PC-3 (cell line): ENCODE measurements at places on chromosomes 13 and 19. TPM values are rescaled to one million over a fixed set of nuclear protein-coding genes. Genes with fewer than 3 reads are reported as not detected.

DNA sequence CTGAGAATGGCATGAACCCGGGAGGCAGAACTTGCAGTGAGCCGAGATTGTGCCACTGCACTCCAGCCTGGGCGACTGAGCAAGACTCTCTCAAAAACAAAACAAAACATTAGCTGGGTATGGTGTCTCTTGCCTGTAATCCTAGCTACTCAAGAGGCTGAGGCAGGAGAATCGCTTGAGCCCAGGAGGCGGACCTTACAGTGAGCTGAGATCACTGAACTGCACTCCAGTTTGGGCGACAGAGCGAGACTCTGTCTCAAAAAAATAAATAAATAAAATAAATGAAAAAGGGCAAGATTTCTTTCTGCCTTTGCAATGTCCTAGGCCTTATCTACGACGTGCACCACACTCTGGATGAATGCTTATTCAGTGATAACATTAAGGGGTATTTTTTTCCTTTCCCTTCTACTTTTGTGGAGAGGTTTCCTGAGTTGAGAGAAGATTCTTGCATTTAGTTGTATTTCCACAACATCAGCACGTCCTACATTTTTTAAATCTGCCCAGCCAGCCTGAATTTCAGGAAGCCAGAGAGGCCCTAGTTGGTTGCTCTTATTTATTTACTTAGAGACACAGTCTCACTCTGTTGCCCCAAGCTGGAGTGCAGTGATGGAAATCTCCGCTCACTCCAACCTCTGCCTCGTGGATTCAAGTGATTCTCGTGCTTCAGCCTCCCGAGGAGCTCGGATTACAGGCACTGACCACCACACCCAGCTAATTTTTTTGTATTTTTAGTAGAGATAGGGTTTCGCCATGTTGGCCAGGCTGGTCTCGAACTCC, 26.1 kb upstream of the OR1M1 start:
- no peak for DNase-seq

DNA sequence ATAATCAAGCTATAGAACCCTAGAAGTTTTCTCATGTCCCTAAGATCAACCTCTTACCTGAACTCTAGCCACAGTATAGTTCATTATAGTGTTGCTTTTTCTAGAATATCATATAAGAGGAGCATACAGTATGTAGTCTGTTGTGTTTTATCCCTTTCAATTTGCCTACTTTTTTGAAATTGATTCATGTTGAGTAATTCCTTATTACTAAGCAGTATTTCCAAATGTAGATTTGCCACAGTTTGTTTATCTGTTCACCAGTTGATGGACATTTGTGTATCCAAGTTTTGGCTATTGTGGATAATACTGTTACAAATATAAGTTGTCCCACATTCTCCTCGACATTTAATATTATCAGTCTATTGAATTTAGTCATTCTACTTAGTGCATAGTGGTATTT, 138.0 kb downstream of the LMO7 start:
- no peak for DNase-seq

- DNase-seq: no peak
These were observed 56.2 kb downstream of the ARHGAP35 start for GRCh38 chr19:46917002-46917401.

DNA sequence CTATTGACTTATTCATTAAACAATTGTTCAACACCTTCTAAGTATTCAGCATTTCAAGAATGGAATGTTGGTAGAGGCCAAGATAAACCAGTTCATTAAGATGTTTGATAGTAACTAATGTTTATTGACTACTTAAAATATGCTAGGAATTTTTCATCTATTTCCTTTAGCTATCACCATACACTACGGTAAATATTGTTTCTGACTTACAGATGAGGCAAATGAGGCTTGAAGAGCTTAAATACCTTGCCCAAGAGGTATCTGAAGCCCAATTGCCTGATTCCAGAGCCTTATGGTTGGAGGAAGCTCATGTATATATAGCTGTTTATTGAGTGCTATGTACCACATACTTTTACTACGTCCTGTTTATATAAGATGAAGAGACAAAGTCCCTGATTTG, 286.2 kb downstream of the NDFIP2 start:
- peak; percentile 19 for DNase-seq

The JAK3 gene
- 1.5 and 4.3 TPM in 2 replicates for total RNA-seq

- no peak for DNase-seq
These were observed 16.5 kb downstream of the LRCH1 start for GRCh38 chr13:46569456-46569855.

DNA sequence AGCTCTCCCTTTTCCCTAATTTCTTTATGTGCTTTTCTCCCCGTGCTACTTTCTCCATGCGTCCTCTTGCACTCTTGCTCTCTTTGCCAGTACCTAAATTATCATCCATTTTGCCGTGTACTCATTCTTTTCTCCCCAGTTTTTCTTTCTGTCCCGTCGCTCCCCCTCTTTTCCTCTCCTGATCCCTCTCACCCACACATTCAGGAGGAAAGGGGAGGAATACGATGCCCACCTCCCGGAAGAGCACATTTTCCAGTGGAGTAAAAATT, 821 bp downstream of the ZNF616 start:
- no peak for DNase-seq

GRCh38 chr13:107563099-107563925, 652.0 kb downstream of the LIG4 start:
- no peak for DNase-seq

- DNase-seq: no peak
These were observed 13.6 kb upstream of the IFT88 start for GRCh38 chr13:20553311-20553710.

GRCh38 chr13:48485432-48485831, 47.4 kb downstream of the RCBTB2 start:
- no peak for DNase-seq

DNA sequence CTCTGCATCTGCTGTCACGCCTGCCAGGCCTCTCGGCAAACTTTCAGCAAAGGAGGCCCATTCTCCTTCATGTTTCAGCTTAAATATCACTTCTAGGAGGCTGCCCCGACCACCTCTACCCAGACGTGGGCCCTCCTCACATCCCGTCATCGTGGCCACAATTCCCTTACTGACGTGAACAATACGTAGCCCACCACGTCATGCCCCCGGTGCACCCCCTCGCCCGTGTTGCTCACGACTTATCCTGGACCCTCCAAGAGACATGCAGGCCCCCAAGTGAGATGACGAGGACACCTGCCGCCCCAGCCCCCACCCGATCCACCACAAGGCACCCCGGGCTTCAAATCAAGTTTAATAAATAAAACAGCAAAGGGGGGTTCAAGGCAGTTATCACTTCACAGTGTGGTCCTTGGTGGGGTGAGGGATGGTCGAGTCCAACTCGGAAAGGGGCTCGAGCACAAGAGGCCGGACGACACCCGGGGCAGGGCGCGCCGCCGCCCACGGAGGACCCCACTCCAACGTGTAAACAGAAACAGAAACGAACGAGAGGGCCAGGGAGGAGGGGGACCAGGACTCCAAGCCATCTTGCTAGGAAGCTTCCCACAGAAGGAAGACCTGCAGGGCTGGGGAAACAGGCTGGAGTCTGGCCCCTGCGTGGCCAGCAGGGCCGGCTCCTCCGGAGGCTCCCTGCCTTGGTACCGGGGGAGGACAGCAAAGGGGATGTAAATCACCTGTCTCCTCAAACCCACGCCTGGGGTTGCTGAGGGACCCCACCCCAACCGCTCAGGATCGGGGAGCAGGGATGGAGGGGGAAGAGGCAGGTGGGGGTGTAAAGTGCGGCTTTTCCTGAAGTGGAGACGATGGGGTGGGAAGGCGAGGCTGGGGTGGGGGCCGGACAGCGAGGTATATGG, 14.3 kb upstream of the PLPP2 start:
- DNase-seq: no peak

The CPB2 gene
- total RNA-seq: not detected in 2 replicates

The HDGFL2 gene
- total RNA-seq: 111 and 165 TPM in 2 replicates

DNA sequence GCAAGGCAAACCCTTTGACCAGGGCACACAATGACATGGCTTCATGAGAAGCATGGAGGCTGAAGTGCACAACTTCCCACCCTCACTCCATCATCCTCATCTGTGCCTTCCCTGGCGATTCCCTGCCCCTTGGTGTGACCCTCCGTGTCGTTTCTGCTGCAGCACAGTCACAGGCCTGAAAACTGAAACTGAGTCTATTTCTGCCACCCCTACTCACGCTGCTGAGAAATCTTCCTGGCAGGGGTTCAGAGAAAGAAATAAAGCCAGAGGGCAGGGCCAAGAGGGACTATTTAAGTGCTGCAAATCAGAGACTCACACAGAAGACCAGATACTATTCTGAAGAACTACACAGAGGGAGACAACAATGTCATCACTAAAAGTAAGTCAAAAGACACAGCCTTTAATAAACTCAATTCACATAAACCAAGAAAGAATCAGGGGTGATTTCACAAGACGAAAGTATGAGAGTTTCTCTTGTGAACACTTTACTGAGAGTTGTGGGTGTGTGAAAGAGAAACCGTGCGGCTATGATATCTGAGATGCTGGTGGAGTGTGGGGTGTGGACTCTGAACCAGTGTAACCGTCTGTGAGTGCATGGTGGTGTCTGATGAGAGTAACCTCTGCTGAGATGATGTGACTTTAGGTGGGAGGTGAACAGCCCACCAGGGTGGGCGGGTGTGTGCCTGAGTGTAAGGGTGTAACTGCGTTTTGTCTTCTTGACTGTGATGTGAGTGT, 23.5 kb downstream of the LGALS16 start:
- DNase-seq: no peak

- DNase-seq: no peak
These were observed 1.2 kb upstream of the KPTN start for GRCh38 chr19:47485210-47485609.

- DNase-seq: peak; percentile 91
These were observed at the start of gene UGGT2 for GRCh38 chr13:96053003-96053703. Gene UGGT2, minus strand, starts transcription at chr13:96053401. Its CDS starts 89 bp downstream, at chr13:96053312.

DNA sequence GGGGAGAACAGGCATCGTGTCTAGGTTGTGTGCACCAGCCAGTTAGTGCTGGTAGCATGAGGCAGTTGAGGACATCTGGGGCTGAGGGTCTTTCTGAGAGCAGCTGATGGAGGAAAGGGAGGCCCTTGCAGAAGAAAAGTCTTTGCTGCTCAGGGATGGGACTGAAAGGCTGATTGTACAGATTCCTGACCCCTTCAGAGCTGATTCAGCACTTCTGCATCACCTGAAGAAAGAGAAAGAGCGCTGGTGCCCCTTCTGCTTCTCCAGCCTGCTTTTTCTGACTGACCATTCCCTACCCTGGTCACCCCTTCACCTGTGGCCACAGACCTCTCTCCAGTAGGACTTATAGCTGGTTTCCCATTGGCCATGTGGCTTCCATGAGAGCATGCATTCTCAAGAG, 476.2 kb downstream of the TSHZ3 start:
- DNase-seq: no peak

DNA sequence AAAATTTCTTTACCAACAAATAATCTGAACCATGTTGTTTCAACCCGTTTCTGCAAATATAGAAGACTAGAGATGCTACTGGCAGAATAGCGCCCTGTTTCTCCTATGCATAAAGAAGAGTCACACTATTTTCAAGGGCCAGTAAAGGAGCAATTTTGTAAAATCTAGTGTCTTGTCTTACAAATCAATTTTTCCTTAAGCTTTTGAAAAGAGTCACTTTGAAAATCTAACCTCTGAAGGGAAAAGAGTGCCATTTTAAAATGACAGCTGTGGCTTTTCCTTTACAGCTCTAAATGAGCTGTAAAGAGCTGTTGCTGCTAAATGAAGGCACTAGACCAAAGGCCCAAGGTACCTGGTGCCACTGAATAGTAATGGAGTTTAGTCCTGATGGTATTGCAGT, 16.9 kb upstream of the GTF2F2 start:
- DNase-seq: no peak

The HS6ST3 gene
- total RNA-seq: 0.06 and 0.11 TPM in 2 replicates

- DNase-seq: peak; percentile 14
These were observed 184.0 kb downstream of the SLC7A1 start for GRCh38 chr13:29411481-29411880.

DNA sequence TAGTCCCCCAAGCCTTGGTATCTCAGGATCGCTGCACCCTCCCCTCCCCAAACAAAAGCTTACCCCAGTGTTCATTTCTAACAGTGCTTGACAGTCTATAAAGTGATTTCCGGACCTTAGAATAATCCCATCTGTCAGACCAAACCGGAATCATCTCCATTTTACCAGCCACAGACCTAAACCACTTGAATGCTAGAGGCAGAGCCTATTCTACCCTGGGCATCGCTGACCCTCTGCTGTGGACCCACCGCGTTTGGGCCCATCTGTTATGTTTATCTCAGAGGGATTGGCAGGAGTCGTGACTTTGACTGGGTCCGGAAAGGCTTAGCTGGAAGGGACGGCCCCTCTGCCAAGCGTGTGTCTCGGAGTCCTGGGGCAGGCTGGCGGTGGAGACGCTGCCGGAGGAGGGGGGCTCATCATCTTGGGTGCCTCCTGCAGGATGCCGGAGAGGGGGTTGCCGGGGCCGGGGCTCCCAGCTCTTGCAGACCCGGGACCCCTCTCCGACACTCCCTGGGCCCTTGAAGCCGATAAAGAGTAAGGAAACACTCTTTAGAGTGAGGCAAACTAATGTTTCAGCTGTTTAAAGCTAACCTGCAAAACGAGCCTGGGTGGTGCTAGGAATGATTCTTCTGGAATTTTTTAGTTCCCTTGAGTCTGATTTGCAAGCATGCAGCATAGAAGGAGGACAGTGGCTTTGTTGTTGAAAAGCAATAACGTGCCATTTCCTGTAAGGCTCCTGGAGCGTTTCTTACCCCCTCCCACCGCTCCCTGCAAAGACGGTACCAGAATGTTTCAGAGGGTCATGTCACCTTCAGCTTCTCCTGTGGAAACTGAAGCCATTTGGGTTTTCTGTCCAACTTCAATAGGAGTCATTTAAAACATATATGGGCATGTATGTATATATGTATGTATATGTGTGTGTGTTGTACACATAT, 1.3 kb downstream of the SLC25A42 start:
- peak; percentile 19 for DNase-seq

The CCDC169 gene
- total RNA-seq: 0.69 and 6.5 TPM in 2 replicates

The ZNF177 gene
- 1.3 and 1.4 TPM in 2 replicates for total RNA-seq

DNA sequence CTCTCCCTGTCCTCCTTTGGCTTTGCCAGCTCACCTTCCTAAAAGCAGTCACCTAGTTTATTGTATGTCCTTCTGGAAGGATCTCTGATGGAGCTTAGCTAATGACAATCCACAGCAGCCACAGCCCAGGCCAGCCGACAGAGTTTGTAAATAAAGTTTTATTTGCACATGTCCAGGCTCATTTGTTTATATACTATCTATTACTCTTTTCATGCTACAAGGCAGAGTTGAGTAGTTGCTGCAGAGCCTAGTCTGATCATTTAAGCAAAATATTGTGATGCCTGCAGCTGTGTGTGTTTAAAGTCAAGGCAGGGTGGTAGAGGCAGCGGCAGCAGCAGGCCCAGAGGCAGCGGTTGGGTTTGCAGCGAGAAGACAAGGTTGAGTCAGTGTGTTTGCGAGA, 32.6 kb downstream of the NKPD1 start:
- no peak for DNase-seq
